A549 treated with dexamethasone at 1 μM for 4 hours (cell line): ENCODE measurements at places on chromosomes 6 and 20. TPM values are rescaled to one million over a fixed set of nuclear protein-coding genes. Genes with fewer than 3 reads are reported as not detected.

The ULBP2 gene
- 3.5 to 4.2 TPM (median 3.8 TPM) in 5 replicates for total RNA-seq

The DTNBP1 gene
- 11.1 to 12.2 TPM (median 12.1 TPM) in 5 replicates for total RNA-seq

The ZC3H12D gene
- 0.02 to 0.21 TPM (median 0.06 TPM) in 5 replicates for total RNA-seq

The BPIFA1 gene
- total RNA-seq: not detected in 5 replicates

The SIRPD gene
- total RNA-seq: not detected in 5 replicates

The PPP1R16B gene
- total RNA-seq: 0.11 to 0.19 TPM (median 0.13 TPM) in 5 replicates

The TSPO2 gene
- total RNA-seq: 0.13 TPM in 1 of 5 replicates, not detected in the others

The FOXQ1 gene
- total RNA-seq: 3.5 to 5.8 TPM (median 5.5 TPM) in 5 replicates

The WFDC2 gene
- 0.18 TPM in 1 of 5 replicates, not detected in the others for total RNA-seq

The PSORS1C2 gene
- total RNA-seq: 0.09 TPM in 1 of 5 replicates, not detected in the others

The RFX6 gene
- not detected in 5 replicates for total RNA-seq

The MAP3K5 gene
- 1.7 to 2.6 TPM (median 2.2 TPM) in 5 replicates for total RNA-seq

The MYH7B gene
- total RNA-seq: 0.03 to 0.18 TPM (median 0.16 TPM) in 5 replicates

The KHDC1 gene
- total RNA-seq: 2.7 to 4.2 TPM (median 3.4 TPM) in 5 replicates

The GPR63 gene
- total RNA-seq: 0.30 to 0.47 TPM (median 0.36 TPM) in 5 replicates

The TNFRSF21 gene
- total RNA-seq: 11.7 to 15.5 TPM (median 13.8 TPM) in 5 replicates

The CLIC5 gene
- 0.04 TPM in 1 of 5 replicates, not detected in the others for total RNA-seq

The PKIB gene
- total RNA-seq: 0.38 to 0.74 TPM (median 0.62 TPM) in 5 replicates
